ENCODE measurements at places on chromosomes 13 and 19.

DNA sequence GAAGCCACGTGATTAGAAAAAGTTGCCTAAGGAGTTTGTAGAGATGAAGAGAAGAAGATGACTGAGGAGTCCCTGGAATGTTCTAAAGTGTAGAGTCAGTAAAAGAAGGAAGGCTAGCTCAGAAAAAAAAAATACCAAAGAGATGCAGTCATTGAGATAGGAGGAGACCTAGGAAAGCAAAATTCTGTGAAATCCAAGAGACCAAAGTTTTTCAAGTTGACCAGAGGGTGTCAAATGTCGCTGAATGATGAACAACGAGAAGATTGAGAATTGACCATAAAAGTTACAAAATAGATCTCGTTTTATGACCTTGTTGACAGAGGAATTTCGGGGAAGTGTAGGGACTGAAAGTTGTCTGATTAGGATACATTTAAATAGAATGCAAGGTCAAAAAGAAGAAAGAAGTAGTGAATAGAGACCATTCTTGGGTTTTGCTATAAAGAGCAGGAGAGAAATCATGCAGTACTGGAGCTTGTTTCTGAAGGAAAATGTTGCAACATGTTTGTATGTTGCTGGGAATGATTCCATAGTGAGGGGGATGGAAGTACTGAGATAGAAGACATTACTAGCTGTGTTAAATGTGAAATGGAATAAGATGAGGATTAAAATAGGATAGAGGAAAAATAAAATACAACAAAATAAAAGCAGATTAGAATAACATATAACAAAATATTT is 30.2 kb upstream of the HTR2A start:
- no peak for DNase-seq

- peak; percentile 57 for DNase-seq
Observed at GRCh38 chr13:46170687-46171086, 11.3 kb downstream of the LCP1 start.

- no peak for DNase-seq
Observed at GRCh38 chr19:10682397-10683063, 18.7 kb upstream of the QTRT1 start.

DNA sequence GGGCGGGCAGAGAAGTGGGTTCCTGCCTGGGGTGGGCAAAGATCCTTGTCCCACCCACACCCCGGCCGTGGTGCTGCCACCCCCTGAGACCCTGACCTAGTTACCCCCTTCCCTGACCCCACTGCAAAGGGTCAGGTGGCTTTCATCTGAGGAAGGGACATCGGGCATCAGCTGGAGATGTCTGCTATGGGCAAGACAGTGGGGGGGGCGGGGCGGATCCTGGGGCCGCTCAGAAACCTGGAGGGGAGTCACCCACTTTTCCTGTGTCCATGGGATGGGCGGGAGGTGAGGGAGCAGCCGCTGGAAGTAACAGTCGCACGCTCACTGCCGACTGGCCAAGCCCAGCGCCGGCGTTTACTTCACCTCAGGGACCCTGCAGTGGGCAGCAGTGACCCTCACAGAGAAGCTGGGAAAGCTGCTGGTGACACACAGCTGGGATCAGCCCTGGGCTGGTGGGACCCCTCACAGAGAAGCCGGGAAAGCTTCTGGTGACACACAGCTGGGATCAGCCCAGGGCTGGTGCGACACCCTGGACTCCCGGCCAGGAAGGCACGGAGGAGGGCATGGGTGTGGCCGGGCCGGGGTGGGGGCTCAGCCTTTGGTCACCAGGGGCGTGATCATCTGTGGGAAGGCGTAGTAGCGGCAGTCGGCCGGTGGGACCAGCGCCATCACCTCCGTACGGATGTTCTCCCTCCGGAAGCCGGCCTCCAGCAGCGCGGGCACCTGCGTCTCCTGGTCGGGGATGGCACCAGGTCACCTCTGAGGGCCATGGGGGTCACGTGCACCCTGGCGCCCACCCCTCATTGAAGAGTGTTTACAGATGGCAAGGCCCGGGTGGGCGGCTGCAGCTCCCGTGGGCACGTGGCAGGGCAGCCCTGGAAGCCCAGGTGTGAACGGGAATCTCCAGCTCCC is 4.3 kb downstream of the GAMT start:
- no peak for DNase-seq

DNA sequence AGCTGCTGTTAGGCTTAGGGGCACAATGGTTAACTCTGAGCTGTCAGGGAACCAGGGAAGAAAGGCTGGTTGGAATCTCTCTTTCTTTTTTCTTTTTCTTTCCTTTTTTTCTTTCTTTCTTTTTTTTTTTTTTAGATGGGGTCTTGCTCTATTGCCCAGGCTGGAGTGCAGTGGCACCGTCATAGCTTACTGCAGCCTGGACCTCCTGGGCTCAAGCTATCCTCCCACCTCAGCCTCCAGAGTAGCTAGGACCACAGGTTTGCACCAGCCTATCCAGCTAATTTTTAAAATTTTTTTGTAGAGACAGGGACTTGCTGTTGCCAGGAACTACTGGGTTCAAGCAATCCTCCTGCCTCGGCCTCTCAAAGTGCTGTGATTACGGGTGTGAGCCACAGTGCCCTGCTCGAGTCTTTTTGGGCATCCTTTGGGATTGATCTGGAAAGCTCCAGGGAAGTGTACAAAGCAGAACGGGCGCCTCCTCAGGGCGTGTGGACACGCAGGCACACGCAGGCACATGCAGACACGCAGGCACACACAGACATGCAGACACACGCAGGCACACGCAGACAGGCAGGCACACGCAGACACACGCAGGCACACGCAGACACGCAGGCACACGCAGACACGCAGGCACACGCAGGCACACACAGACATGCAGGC is 99.2 kb downstream of the GADD45B start:
- no peak for DNase-seq

- DNase-seq, result peak; percentile 75
Observed at GRCh38 chr13:74070513-74070912, 63.7 kb downstream of the KLF12 start.

- DNase-seq, result no peak
Observed at GRCh38 chr13:38213314-38213713, 136.3 kb upstream of the UFM1 start.

DNA sequence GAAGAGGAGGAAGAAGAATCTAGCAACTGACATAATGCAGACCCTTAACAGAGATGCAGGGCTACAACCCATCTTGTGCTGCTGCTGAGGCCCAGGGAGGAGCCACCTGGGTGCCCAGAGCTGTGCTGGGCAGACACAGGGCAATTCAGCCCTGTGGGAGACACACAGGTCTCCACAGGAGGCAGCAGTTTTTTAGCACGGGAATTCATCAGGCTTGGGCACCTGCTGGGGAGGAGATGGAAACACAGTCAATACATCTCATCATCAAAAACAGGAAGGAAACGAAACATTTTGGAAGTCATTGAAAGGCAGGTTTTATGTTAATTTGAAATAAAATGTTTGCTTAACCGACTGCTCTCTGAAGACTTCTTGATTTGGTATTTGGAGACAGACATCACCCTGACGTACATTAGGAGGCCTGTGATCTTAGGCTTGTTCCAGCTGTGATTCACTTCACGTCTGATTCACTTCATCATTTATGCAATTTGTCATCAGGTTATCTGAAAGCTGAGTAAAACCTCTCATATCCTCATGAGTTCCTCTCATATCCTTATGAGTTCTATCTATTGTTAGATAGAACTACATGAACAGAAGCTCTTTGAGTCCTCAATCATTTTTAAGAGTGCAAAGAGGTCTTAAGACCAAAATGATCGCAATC is 77.4 kb downstream of the CYSLTR2 start:
- no peak for DNase-seq

DNA sequence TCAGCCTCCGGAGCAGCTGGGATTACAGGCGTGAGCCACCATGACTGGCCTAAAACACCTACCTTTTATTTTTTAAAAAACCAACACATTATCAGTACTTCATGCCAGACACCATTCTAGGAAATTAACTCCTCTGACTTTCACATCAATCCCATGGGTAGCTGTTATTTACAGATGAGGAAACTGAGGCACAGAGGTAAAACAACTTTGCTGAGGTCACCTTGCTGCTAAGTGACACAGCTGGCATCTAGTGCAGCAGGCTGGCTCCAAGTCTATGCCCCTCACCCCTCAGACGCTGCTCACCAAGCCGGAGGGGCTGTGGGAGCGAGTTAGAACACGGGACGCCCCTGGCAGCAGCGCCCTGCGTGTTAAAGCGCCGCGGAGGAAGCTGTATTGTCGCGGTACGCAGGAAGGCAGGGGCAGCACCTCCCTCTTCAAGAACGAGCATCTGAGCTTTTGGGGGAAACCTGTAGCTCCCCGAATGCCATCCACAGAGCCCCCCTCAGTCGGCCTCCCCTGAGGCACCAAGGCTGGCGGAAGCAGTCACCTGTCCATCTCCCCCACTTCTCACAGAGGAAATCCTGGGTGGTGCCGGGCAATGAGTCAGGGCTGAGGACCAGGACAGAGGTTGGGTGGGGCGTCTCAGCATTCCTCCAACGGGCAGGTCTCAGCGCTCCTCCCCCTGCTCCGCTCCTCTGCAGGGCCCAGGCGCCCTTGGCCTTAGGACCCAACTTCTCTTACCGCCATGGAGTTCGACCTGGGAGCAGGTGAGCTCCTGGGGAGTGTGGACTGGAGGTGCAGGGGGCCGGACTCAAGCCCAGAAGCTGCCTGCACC is at the start of gene C19orf33:
C19orf33 (plus strand) TSS at position 735 of the 835 bp plus-strand sequence; CDS start at position 746, 11 bp downstream.
- DNase-seq, result no peak

- DNase-seq, result no peak
Observed at GRCh38 chr13:102960959-102961358, 105.3 kb downstream of the SLC10A2 start.

- DNase-seq, result no peak
Observed at GRCh38 chr13:99289674-99290337, 17.4 kb downstream of the GPR183 start.

DNA sequence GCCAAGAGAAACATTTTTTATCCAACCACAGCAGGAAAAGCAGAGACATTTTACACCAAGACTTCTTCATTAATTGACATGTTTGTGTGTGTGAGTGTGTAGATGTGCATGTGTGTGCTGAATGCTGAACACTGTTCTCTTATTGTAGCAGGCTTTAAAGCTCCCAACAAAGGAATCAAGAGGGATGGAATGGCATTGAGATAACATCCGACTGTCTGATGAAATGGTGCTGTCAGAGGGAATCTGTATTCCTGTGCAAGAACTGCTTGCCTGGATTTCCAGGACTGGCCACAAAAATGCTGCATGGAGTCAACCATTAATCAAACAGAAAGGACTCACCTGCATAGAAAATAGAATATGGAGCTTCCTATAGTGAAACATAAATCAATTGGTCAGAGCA is 354.0 kb downstream of the UQCRFS1 start:
- DNase-seq, result no peak

DNA sequence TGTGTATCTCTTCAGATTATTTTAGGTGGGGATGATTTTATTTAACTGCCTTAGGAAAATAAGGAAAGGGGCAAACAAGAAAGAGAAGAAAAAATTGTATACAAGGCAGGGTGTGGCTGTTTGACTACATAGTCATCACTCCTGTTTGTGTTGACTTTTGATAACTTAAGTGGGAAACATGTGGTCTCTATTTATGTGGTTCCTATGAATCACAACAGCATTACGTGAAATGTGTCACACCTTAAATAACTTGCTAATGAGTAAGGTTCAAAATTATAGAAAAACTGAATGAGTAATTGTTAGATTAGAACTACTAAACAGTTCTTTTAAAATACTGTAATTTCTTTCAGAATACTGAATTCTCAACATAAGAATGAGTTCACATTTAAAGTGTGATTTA is 69.3 kb downstream of the LMO7 start:
- no peak for DNase-seq

- DNase-seq, result no peak
Observed at GRCh38 chr13:39044536-39044935, 6.3 kb downstream of the NHLRC3 start.

GRCh38 chr13:25732111-25732865 is 319.5 kb downstream of the SHISA2 start:
- DNase-seq, result no peak

- DNase-seq, result no peak
Observed at GRCh38 chr13:26344980-26345379, 91.1 kb downstream of the CDK8 start.

DNA sequence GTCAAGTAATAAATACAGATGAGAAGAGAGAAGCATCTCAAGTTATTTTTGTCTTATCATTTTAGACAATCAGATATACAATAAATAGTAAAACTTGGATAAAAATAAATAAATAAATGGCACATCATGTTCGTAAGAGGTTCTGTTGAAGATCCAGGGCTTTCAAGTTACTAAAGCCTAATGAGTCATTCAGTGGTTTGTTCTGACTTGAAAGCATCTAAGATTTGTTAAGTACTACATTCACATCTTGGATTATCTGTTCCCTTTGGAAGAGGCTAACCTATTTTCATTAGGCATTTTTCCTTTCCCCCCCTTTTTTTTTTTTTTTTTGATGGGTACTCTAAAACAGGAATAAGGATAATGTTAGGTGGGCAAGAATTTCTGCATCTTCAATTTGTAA is 429.3 kb downstream of the PCDH20 start:
- DNase-seq, result no peak

GRCh38 chr19:3114018-3114726 is 20.0 kb downstream of the GNA11 start:
- DNase-seq, result no peak

GRCh38 chr19:47275791-47276461 is 1.2 kb downstream of the INAFM1 start:
- DNase-seq, result no peak

DNA sequence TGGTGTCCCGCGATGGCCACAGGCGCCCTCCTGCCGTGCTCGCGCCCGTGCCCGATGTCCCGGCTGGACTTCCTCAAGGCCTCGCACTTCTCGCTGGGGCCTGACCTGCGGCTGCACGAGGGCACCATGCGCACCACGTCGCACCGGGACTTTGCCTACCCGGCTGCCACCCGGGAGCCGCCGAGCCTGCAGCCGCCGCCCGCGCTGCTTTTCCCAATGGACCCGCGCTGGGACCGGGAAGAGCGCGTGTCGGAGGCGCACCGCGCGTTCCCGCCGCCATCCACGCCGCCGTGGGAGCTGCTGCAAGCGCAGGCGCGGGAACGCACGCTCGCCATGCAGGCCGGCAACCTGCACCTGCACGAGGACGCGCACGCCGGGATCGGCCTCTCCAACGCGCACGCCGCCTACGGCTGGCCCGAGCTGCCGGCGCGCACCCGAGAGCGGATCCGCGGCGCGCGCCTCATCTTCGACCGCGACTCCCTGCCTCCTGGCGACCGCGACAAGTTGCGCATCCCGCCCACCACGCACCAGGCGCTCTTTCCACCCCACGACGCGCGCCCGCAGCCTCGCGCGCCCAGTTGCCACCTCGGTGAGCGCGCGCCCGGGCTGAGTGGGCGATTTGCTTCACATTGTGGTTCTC is 12.1 kb upstream of the PEX11G start:
- DNase-seq, result peak; percentile 61
